ENCODE measurements at places on chromosomes 3 and 15. TPM values are rescaled to one million over a fixed set of nuclear protein-coding genes. Genes with fewer than 3 reads are reported as not detected.

GRCh38 chr15:58443308-58443707 lies 11.5 kb downstream of the LIPC start:
- no peaks in the 10 kb centered on the region for H3K27me3 ChIP-seq
- H3K36me3 ChIP-seq: no peaks in the 10 kb centered on the region
- H3K27ac ChIP-seq: no peak overlapping the region
- DNase-seq: no peak

- H3K36me3 ChIP-seq: peaks cover 17% of the 10 kb centered on the region
- H3K4me1 ChIP-seq: peaks cover 70% of the 10 kb centered on the region
- H3K27me3 ChIP-seq: no peaks in the 10 kb centered on the region
- H3K27ac ChIP-seq: peak overlapping the region; percentile 80
- DNase-seq: peak; percentile 63
- H3K4me3 ChIP-seq: peak overlapping the region; percentile 37
Observed at GRCh38 chr3:156668073-156668763, 6.2 kb upstream of the TIPARP start.

SLC28A2 gene
- not detected for total RNA-seq

DNA sequence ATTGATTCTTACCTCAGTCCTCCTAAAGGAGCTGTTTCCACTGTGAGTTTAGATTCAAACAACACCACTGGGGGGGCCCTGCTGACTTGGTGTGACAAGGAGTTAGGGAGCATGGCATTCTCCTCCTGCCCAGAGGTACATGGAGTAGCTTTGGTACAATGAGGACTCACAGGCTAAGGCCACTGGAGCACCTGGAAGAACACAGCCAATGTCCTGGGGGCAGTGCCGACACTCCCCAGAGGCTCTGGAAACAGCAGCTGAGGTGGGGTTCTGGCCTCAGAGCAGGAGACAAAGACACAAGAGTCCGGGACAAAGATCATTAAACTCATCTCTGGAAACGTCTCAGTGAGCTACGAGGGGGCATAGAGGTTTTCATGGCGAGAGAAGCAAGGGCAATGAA lies 69.7 kb upstream of the POMGNT2 start:
- H3K4me1 ChIP-seq: peaks cover 38% of the 10 kb centered on the region
- H3K36me3 ChIP-seq: peaks cover 31% of the 10 kb centered on the region
- H3K27me3 ChIP-seq: peaks cover 6% of the 10 kb centered on the region
- no peak overlapping the region for H3K27ac ChIP-seq
- DNase-seq: no peak

DNA sequence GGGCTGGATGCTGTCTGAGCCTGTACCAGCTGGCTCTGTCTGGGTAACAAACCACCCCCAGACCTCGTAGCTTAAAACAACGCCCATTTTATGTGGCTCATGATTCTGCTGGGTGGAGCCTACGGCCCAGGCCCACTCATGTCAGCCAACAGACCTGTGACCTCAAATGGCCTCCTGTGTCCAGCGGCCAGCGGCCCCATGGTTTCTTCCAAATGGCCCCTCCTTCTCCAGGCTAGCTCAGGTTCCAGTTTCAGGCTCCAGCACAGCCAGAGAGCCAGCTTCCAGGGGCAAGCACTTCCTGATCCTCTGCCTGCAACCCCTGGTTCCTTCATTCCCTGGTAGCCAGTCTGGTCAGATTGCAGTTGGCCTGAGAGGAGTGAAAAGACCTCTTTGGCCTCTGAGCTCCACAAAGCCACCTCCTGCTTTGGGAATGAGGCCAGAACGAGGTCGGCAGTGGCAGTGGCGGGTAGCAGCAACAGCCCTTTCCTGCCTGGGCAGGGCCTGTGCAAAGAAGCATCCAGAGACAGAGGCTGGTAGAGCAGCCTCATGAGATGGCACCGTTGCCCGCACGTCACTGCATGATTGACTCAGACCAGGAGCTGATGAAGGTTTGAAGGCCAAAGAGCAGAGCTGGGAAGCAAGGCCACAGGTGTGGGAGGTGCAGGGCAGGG lies 21.0 kb upstream of the PLXNA1 start:
- DNase-seq: no peak
- no peaks in the 10 kb centered on the region for H3K4me1 ChIP-seq
- no peaks in the 10 kb centered on the region for H3K36me3 ChIP-seq
- no peak overlapping the region for H3K4me3 ChIP-seq
- no peak overlapping the region for H3K27ac ChIP-seq
- H3K27me3 ChIP-seq: no peaks in the 10 kb centered on the region

DNA sequence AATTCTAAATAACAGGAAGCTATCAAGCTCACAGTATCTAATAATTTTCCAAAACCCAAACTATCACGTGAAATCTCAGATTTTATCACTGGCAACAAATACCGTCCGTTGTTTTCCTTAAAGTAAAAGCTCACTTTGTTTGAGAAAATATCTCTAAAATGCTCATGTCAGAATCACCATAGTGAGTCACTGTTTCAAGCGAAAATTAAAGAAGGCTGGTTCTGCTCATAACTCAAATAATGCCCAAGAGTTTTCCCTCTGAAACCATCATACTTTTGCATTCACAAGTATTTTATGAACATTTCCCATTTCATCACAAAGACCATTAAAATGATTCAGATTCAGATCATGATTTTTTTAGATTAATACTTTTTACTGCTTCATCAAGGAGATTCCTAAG lies 50.6 kb downstream of the TBL1XR1 start:
- peaks cover 74% of the 10 kb centered on the region for H3K4me1 ChIP-seq
- H3K4me3 ChIP-seq: no peak overlapping the region
- no peaks in the 10 kb centered on the region for H3K27me3 ChIP-seq
- DNase-seq: no peak

KPNA4 gene
- total RNA-seq: 38.6 TPM

LYZL4 gene
- total RNA-seq: not detected

GCHFR gene
- 35.5 TPM for total RNA-seq

GRCh38 chr15:49863431-49864224 lies 242.8 kb downstream of the DTWD1 start:
- no peak overlapping the region for H3K4me3 ChIP-seq
- H3K27ac ChIP-seq: no peak overlapping the region
- peaks cover 4% of the 10 kb centered on the region for H3K27me3 ChIP-seq

COL7A1 gene
- 1.3 TPM for total RNA-seq

LIPC gene
- 3.9 TPM for total RNA-seq

DNA sequence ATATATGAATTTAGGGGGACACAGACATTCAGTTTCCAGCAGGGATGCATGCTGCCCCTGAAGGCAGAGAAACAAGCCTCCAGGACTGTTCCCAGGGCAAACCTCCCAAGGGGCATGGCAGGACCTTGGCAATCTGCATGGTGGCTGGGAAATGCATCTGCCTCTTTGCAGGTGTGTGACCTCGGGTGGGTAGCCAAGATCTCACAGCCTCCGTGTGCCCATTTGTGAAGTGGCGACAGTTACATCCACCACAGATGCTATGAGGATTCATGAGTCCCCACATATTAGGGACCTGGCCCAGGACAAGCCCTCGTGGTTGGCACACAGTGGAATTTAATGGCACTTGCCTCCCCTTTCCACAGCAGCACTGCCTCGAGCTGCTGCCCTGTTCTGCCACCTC lies 29.9 kb downstream of the SLC28A1 start:
- H3K4me1 ChIP-seq: peaks cover 19% of the 10 kb centered on the region
- no peak for DNase-seq
- H3K27ac ChIP-seq: no peak overlapping the region
- H3K27me3 ChIP-seq: peaks cover 4% of the 10 kb centered on the region

GRCh38 chr15:60324706-60325438 lies 72.9 kb downstream of the ANXA2 start:
- DNase-seq: no peak
- H3K4me3 ChIP-seq: no peak overlapping the region
- H3K27ac ChIP-seq: no peak overlapping the region
- peaks cover 57% of the 10 kb centered on the region for H3K27me3 ChIP-seq

GRCh38 chr3:73520931-73521461 lies 103.7 kb downstream of the PDZRN3 start:
- H3K27me3 ChIP-seq: no peaks in the 10 kb centered on the region
- no peak for DNase-seq
- H3K27ac ChIP-seq: no peak overlapping the region

DNA sequence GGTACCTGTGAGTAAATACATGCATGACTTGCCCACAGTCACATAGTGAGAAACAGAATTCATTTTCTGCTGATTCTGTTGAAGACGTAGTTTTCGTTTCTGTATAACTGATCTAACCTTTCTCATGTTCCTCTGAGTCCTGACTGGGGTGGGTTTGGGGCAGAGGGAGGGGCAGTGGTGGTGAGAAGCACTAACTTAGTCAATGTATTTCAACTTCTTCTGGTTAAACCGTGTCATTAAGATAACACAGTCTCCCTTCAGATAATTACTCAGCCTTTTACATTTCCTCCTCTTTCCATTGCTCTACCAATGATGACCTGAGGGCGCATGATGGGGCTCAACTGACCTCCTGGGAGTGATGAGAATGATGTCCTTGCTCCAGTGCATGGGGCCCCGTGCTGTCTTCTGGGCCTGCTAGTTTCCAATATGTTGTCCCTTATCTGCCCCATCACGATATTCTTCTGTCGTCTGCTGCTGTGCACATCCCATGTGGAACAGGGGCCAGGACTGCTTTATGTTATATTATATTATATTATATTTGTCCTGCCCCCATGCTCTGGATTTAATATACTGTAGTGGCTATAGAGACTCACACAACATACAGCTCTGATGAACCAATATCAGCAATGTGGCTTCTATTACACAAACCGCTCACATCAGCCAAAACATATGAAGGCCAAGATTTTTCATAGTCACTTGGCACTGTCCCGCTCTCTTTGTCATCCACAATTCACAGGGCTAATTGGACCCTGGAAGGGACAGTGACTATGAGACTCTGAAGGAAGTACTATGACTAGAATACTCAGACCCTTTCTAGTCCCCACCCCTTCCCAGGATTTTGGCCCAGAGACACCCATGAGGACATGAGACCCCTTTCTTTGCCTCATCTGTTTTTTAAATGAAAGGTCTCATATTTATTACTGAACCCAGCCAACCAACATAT lies 407.1 kb upstream of the MCTP2 start:
- DNase-seq: no peak
- H3K27ac ChIP-seq: no peak overlapping the region
- H3K27me3 ChIP-seq: no peaks in the 10 kb centered on the region
- no peak overlapping the region for H3K4me3 ChIP-seq

- H3K27ac ChIP-seq: no peak overlapping the region
- H3K36me3 ChIP-seq: no peaks in the 10 kb centered on the region
- DNase-seq: no peak
- no peaks in the 10 kb centered on the region for H3K4me1 ChIP-seq
- peaks cover 38% of the 10 kb centered on the region for H3K27me3 ChIP-seq
Observed at GRCh38 chr15:58039079-58040035, 26.2 kb downstream of the ALDH1A2 start.

GRCh38 chr3:47001731-47002170 lies 22.3 kb downstream of the NBEAL2 start:
- peaks cover 12% of the 10 kb centered on the region for H3K4me1 ChIP-seq
- DNase-seq: no peak
- H3K36me3 ChIP-seq: peaks cover 50% of the 10 kb centered on the region
- H3K27ac ChIP-seq: no peak overlapping the region
- no peak overlapping the region for H3K4me3 ChIP-seq
- H3K27me3 ChIP-seq: no peaks in the 10 kb centered on the region

DNA sequence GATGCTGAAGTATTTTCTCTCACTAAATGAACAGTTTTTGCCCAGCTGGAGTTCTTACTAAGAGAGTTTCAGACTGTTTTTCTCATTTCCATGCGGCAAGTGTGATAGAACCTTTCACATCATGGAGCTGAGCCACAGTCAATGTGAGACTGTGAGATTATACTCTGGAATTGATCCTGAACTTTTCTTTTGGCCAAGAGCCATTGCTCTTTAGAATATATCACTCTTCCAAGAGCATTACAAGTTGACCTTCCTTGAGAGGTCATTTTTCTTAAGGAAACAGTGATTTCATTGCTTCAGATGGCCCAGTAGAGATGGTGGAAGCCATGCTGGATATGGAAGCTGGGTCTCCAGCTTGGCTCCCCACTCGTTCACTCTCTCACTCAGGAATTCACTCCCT lies 212.9 kb upstream of the UMPS start:
- peaks cover 22% of the 10 kb centered on the region for H3K27me3 ChIP-seq
- H3K36me3 ChIP-seq: no peaks in the 10 kb centered on the region
- no peak overlapping the region for H3K27ac ChIP-seq
- H3K4me1 ChIP-seq: no peaks in the 10 kb centered on the region
- DNase-seq: no peak

DNA sequence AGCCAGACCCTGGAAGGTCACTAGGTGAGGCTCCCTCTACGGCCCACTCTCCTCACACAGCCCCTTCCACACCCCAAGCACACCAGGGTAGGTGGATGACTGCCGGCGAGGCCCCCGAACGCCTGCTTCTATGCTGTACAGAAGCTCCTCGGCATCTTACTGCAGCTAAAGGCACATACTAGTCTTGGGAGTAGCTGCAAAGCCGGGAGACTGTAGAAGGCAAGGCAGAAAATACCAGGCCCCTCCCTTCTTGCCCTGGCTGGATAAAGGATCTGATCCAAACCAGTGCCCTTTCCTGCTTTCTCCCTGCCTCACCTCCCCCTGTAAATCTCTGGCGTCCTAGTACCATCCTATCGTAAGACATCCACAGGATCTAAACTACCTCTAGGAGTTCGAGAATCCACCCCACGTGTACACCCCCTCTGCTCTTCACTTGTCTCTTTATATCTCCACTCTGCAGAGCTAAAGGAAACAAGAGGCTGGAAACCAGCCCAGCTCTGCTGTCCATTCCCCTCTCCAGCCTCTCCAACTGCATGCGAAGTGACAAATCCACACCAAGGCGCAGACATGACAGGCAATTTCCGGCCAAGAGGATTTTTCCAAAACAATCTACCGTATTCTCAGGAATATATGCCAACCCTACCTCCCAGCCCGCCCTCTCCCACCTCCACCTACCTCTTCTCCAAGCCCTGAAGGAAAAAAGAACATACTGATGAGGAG lies 11.8 kb downstream of the TNK2 start:
- H3K36me3 ChIP-seq: peaks cover 23% of the 10 kb centered on the region
- peak overlapping the region; percentile 87 for H3K27ac ChIP-seq
- H3K27me3 ChIP-seq: no peaks in the 10 kb centered on the region
- peak overlapping the region; percentile 70 for H3K4me3 ChIP-seq
- no peak for DNase-seq
- peaks cover 60% of the 10 kb centered on the region for H3K4me1 ChIP-seq

GOLGA8O gene
- total RNA-seq: 7.2 TPM

DNA sequence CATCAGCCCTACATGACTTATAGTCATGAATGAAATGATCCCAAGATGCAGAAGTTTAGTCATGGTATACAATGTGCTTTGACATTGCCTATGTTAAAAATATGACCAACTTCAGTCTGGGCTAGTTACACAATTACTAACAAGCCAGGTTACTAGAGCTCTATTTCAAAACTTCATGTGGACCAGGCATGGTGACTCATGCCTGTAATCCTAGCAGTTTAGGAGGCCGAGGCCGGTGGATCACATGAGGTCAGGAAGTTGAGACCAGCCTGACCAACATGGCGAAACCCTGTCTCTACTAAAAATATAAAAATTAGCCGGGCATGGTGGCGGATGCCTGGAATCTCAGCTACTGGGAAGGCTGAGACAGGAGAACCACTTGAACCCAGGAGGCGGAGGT lies 613.0 kb downstream of the CADM2 start:
- no peak overlapping the region for H3K27ac ChIP-seq
- no peak for DNase-seq
- H3K4me1 ChIP-seq: no peaks in the 10 kb centered on the region
- no peaks in the 10 kb centered on the region for H3K27me3 ChIP-seq
- H3K36me3 ChIP-seq: no peaks in the 10 kb centered on the region

All from activated CD4-positive, alpha-beta T cell treated with anti-CD3 and anti-CD28 coated beads, Interleukin-2, amount 10 ng/mL, durations not matched to agents 7 days and 5 days (primary cell).